ENCODE measurements at places on chromosomes 7 and 10.

- no peak for DNase-seq
Observed at GRCh38 chr7:99834382-99834781, 6.6 kb downstream of the CYP3A43 start.

GRCh38 chr10:94351089-94351488 lies 11.7 kb downstream of the NOC3L start:
- DNase-seq: no peak

DNA sequence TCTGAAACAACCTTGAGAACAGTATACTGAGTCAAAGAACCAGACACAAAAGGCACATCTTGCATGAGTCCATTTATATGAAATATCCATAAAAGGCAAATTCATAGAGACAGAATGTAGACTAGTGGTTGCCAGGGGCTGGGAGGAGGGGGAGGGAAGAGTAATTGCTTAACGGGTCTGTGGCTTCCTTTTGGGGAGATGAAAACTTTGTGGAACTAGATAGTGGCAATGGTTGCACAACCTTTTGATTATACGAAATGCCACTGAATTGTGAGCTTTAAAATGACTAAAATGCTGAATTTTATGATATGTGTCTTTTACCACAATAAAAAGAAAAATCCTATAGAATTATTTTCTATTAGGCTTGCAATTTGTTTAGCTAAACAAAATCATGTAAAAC lies 16.8 kb downstream of the ADRB1 start:
- DNase-seq: no peak

GRCh38 chr10:47022311-47023131 lies 111.3 kb downstream of the PTPN20 start:
- no peak for DNase-seq

- DNase-seq: no peak
Observed at GRCh38 chr10:91077549-91078071, 142.9 kb upstream of the PCGF5 start.

DNA sequence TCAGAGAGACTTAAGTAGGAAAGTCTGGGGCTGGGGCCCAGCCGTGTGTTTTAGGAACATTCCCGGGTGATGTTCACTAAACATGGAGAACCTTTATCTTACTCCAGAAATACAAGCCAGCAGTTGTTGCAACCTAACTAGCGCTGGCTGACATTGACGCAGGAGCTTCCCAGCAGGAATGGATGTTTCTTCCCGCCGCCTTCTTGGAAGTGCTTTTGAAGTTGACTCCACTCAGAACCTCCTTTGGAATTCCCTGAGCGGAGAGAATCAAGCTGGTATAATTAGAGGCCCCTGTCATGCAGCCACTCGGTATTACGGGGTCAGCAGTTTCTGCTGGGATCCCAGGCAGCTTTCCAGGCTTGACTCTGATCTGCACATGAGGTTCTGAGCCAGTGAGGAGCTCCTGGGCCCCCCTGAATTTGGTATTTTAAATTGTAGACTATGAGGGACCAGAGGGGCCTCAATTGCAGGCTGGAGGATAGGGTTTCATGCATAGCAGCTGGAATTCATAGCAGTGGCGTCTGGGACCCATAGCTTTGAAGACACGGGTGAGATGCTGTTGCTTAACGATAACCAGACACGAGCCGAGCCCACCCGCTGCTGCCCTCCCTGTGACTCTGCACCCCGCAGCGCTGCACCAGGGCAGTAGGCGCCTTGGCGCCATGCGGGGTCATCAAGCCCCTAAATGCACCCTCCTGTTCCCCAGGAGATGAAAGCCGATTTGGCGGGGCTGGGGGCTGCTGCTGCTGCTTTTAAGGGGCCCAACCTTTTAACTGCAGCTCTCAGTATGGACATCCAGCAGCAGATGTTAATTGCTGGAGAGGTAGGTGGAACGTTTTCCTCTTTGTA lies 61.8 kb downstream of the EEPD1 start:
- DNase-seq: peak; percentile 42

- no peak for DNase-seq
Observed at GRCh38 chr7:17719998-17720397, 220.3 kb downstream of the SNX13 start.

DNA sequence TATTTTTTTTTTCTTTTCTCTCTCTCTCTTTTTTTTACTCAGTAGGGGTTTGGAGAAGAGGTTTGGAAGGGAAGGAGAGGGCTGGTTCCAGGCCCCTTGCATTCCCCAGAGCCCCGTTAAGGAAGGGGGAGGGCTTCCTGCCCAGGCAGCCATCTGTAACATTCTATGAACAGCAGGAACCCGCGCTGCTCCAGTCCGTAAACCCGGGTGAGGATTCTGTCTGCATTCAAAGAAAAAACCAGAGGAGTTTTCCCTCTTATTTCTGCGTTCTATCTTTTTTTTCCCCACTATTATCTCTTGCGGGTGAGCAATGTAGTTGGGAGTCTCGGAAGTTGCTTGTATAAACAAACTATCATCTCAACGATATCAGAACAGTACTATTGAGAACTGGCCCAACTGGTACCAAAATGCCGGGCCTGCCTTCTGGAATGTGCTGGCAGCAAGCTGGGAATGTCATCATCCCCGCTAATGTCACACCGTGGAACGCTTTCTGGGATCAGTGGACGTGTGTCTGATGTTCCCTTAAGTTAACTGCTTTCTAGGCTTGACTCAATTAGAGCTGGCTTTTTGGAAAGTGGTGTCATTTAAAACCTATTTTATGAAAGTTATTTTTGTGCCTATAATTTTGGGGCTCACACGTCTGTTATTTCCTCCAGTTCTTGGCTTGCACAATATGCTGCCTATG lies 153.1 kb upstream of the MEOX2 start:
- peak; percentile 73 for DNase-seq

DNA sequence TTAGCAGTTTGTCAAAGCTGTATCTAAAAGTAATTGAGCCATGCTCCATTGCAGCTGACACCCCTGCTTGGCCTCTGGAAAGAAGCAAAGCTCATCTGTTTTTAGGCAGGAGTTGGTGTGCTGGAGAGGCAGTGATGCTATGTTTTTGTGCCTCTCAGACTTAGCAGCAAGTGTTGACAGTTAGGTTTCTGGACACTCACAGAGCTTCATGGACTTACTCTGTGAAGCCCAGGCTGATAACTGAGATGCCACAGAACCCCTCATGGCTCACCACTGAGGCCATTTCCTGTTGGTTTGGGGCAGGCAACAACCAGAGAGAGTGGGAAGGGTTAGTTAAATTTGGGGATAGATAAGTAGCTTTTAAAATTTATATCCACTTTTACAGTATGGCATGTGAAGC lies 59.8 kb downstream of the BTAF1 start:
- no peak for DNase-seq

DNA sequence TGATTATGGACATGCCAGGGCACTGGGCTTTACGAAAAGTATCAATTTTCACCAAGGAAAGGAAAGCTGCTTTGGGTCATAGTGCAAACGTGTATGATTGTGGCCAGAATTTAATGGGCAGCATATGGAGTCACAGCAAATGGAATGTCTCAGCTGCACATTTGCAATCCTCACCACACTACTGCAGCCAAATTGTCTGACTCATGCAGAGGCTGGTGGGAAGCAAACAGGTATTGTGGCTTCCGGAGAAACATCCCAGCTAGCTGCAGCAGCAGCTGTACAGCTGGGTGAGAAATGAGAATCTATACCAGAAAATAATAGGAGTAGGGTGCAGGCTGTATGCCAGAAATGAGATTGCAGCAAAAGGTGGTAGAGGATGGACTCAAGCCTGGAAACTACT lies 374.7 kb upstream of the VWC2 start:
- DNase-seq: no peak

- no peak for DNase-seq
Observed at GRCh38 chr10:110147961-110148360, 59.4 kb upstream of the MXI1 start.

GRCh38 chr10:124612611-124613498 lies 131.3 kb downstream of the FAM53B start:
- peak; percentile 86 for DNase-seq

GRCh38 chr10:37222046-37222445 lies 96.6 kb downstream of the ANKRD30A start:
- DNase-seq: no peak

- no peak for DNase-seq
Observed at GRCh38 chr10:117938104-117938503, 108.6 kb downstream of the RAB11FIP2 start.

DNA sequence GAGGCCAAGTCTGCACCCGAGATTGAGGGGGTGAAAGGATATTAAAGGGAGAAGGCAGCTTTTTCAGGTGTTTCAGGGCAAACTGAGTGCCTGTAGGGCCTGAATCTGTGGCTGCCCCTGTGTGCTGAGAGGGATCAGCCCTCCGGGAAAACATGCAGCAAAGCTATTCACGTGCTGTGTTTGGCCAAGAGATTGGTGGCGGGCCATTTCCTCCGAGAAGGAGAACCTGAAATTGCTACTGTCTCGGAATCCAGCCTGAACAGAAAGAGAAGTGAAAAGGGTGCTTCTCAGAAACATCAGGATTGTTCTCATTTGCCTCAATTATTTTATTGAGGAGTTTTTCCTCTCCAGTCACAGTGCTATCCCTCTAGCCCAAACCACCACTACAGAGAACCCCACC lies 16.0 kb downstream of the GIMAP5 start:
- no peak for DNase-seq

DNA sequence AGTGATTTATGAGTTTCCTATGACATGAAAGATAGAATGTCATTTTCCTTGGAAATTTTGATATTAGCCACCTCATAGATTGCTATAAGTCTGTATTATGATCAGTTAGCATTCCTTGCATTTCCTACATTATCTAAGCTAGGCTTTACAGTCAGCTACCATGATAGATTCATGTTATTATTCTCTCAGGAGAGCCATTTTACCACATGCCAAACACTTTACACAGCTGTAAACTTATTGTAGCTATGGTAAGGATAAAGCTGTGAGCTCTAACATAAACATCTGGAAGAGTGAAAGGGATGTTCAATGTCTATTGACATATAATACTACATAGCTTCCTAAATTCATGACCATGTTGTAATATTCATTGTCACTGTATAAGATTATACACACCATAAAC lies 608.0 kb downstream of the PHTF2 start:
- no peak for DNase-seq

- DNase-seq: no peak
Observed at GRCh38 chr10:36373424-36374096, 731.5 kb upstream of the FZD8 start.

DNA sequence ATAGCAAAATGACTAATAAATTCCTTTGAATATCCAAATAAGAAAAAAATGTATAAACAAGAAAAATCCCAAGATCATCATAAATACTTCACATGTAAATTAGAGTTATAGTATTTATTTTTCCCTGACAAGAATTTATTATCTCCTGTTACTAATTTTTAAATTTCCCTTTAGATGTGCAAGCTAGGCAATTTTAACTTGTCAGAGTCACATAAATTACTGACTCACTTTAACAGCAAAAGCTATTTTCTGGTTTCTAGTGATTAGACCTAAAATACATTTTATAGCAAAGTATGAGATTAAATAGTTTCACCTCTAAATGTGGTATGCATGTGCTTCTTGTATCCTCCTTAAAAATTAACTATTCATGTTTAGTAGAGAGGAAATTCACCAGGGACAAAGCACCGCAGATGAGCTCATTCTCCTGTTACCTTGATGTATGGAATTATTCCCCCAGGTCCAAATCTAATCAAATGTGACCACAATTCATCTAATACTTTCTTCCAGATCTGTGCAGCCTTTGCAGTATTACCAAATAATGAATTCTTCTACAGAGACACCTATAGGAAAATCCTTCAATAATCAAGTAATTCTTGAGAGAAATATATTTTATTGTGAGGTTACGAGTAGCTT lies 621.2 kb downstream of the DNAJB9 start:
- no peak for DNase-seq

DNA sequence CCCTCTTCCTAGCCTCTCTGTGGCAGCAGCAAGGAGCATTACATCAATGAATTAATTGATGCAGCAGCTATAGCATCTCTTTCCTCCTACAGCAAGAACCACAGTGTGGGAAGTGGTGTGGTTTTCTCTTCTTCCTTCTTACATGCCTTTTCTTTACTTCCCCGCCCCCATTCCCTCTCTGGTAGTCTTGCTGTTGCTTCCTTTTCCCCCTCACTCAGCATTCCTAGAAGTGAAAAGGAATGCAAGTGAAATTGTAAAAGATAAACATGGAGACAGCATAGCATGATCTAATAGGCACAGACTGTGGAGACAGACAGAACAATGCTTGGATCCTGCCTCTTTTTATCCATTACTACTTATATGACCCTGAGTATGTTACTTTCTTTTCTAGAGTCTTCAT lies 370.5 kb upstream of the BMPER start:
- peak; percentile 18 for DNase-seq

Measured in iPS-NIHi11 (cell line).